Stimulated activated CD8-positive, alpha-beta memory T cell treated with anti-CD3 and anti-CD28 coated beads, Interleukin-4, amount 100 ng/mL, for 1 hour (primary cell): ENCODE measurements at places on chromosomes 7 and 10.

- peak; percentile 90 for DNase-seq
Measured at GRCh38 chr7:6008668-6009611, at the start of the genes AIMP2 and PMS2. TSS of gene AIMP2 (plus strand) at chr7:6009272. CDS start at chr7:6009364, 92 bp downstream. TSS of gene PMS2 (minus strand) at chr7:6009049. CDS start at chr7:6009019, 30 bp downstream.

GRCh38 chr7:43589728-43590127, 6.8 kb downstream of the STK17A start:
- DNase-seq = no peak

DNA sequence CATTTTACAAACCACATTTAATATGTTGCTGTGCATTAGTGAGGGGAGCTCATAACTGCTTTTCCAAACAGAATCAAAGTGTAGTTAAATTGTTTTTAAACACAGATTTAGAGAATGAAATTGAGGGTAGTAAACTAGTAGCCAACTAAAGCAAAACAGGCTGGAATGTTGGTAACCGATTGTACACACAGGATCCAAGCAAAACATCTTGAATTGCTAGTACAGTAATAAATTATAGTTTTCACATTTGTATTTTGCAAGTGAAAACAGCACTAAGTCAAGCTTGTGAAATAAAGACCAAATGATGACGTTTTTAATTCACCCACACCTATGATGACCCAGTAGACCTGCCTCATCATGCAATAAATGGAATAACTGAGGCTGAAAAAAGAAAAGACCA, 198.3 kb downstream of the HDAC9 start:
- no peak for DNase-seq

DNA sequence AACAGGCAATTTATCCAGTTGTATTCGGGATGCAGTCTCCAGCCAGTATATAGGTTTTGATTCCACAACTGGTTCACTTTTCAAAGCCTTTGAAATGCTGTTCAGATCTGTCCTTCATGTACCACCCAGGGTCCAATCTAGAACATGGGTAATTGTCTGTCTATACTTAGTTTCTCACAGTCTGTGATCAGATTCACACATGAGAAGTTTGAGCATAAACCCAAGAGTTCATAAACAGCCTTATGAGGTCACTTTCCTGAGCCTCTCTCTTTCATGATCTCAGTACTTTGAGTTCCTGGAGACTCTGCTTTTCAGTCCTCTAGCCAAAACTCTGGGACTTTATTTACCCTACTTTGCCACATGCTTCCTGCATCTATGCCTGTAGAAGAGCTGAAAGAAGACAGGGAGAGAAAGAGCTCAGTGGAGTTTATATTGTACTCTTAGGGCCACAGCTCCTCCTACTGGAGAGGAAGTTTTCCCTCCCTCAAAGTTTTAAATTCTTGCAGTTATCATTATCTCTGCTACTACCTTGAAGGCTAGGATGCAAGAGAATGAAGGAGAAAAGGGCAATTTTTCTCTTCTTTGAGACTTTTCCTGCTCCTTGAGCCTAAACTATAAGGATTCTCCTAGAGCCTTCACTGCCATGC, 172.0 kb downstream of the ZEB1 start:
- DNase-seq = no peak

GRCh38 chr10:90751107-90751997, 106.5 kb downstream of the HTR7 start:
- no peak for DNase-seq

GRCh38 chr10:1488970-1489548, 248.3 kb downstream of the ADARB2 start:
- no peak for DNase-seq

GRCh38 chr10:124170631-124171030, 77.2 kb upstream of the CHST15 start:
- no peak for DNase-seq

GRCh38 chr10:69866246-69866687, 64.6 kb downstream of the COL13A1 start:
- DNase-seq = no peak

GRCh38 chr7:3260401-3260715, 40.7 kb upstream of the SDK1 start:
- no peak for DNase-seq

GRCh38 chr10:92573091-92573797, 649 bp downstream of the IDE start:
- no peak for DNase-seq

GRCh38 chr7:35848725-35849124, 47.9 kb downstream of the SEPTIN7 start:
- no peak for DNase-seq

- no peak for DNase-seq
Measured at GRCh38 chr7:33185786-33186185, 56.4 kb downstream of the BBS9 start.

DNA sequence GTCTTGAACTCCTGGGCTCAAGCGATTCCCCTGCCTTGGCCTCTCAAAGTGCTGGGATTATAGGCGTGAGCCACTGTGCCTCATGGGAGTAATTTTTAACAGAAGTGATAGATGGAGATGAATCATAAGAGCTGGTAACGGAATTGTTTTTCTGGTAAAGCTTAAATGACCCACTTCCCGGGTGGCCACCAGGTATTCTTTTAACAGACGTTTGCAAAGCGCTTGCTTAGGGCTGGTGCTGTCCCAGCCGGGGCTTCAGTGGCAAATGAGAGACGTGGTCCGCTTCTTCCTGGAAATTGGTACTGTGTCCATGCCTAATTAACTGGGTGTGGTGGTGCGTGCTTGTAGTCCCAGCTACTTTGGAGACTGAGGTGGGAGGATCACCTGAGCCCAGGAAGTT, 23.5 kb downstream of the CAMK1D start:
- no peak for DNase-seq

DNA sequence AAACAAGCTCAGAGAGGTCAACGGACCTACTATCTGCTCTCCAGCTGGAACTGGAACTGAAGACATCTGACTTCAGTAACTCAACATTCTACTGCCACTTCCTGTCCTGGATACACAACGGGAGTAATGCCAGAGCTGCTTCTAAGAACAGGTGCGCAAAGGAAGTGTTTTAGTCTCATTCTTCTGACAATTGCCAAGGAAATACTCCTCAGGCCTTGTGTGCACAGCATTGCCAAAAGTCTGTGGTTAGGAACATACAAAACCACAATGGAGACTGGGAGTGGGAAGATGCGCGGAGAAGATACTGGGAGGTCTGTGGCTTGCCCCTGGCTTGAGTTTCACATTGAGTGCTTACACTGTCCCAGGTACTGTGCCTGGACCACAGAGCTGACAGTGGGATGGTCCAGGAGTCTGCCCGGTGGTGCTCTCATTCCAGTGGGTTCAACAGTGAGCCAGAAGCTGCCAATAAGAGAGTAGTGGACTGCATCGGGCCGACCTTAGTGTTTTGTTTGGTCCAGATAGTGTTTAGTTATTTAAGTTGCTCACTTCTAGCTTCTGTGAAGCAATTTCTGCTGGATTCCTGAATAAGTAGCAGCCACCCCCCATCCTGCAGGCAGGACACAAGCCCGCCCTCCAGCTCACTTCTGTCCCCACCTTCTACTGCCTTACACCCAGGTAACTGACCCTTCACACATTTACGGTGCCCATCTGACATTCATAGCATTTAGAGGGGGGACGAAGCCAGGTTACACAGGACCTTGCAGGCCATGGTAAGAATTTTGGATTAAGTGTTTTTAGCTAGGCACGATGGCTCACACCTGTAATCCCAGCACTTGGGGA, 10.3 kb downstream of the TBL2 start:
- no peak for DNase-seq

- no peak for DNase-seq
Measured at GRCh38 chr10:49350846-49351532, 44.9 kb downstream of the DRGX start.

GRCh38 chr7:148398844-148399365, 191.7 kb upstream of the C7orf33 start:
- DNase-seq = no peak

GRCh38 chr10:28859791-28860190, 182.5 kb downstream of the BAMBI start:
- DNase-seq = no peak

- no peak for DNase-seq
Measured at GRCh38 chr7:116938678-116939077, 14.6 kb upstream of the ST7 start.

DNA sequence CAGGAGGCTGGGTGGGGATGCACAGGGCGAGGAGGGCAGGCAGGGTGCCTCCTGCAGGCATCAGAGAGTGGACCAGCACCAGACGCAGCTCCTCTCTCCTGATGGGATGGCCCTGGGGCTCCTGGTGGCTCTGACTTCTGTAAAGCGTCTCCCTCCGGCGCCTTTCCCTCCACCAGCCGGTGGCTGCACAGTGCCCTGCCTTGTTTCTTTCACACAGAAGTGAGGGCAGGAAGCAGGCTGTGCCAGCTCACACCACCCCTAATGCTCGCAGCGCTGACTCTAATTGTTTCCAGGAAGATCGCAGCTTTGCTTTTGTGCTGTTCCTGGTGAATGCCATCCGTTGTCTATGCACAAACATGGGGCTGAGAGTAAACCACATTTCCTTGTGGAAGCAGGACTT, 152.3 kb upstream of the LANCL2 start:
- DNase-seq = no peak

DNA sequence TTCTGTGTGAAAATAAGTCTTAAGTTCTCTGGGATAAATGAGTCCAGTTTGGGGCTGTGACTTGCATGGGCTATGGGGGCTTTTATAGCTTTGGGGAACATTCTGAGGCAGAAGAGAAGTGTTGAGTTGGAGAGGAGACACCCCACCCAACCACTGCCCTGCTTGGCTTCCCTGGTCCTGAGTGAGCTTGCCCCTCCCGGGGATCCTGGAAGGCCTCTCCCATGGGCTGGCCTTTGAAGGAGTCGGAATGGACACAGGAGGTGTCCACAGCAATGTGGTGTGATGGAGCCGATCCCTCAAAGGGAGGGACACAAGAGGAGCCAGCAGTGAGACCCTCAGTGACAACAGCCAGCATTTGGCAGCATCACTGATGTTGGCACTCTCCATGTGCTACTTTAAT, 89.8 kb downstream of the GLRX3 start:
- DNase-seq = no peak

- DNase-seq = no peak
Measured at GRCh38 chr7:116607299-116607698, 64.7 kb upstream of the MET start.

GRCh38 chr7:130356876-130357611, 12.4 kb downstream of the CPA5 start:
- DNase-seq = no peak

DNA sequence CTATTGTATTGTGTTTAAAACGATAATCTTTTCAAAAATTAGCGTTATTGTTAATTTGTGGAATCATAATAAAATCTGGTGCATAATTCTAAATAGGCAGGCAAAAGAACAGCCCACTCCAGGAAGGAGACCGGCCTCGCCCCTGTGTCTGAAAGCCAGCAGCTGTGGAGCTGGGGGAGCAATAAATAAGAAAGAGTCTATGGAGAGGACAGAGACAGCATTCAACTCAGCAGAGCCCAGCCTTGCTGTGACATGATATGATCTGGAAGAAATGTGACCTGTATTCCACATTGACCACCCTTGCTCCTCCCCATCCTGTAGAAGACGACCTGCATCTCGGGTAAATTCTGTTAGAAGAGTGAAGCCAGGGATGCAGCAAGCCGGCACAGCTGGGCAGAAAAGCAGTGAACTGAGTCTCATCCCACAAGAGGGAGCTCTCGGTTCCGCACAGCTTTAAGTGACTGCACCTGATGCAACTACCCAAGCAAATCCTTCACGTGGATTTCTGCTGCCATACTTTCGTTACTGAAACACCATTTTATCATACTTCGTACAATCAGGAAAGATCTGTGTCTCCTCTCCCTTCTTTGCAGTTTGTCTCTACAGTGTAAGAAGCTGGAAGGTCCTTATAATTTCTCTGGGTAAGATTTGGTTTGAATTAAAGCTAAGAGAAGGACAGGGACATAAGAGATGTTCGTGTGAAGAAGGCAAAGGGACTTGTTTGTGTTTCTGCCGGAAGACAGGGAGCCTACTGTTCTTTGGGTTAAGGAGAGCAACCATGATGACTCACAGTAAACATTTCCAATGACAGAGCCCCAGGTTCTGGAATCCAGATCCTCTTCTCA, 427.1 kb downstream of the GPAM start:
- no peak for DNase-seq

GRCh38 chr7:73869011-73869798, 8.2 kb downstream of the TMEM270 start:
- DNase-seq = no peak

GRCh38 chr7:119708891-119709290, 564.1 kb upstream of the KCND2 start:
- no peak for DNase-seq

DNA sequence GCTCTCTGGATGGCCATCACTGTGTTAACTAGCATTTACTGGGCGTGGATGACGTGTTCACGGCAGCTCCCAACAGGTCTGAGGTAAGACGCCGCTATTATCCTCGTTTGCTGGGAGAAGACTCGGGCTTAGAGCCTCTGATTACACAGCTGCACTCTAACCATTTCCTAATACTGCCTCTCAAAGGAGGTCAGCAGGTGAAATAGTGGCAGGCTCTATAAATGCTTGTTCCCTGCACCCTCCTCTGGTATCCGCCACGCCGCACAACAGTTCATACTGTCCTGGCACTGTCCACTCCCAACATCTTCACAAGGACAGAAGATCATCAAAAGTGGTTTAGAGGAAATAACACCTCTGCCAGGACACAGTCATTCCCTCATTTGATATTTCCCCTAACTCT, 28.3 kb downstream of the HIPK2 start:
- DNase-seq = no peak

GRCh38 chr7:132103718-132104117, 472.6 kb downstream of the PLXNA4 start:
- no peak for DNase-seq

DNA sequence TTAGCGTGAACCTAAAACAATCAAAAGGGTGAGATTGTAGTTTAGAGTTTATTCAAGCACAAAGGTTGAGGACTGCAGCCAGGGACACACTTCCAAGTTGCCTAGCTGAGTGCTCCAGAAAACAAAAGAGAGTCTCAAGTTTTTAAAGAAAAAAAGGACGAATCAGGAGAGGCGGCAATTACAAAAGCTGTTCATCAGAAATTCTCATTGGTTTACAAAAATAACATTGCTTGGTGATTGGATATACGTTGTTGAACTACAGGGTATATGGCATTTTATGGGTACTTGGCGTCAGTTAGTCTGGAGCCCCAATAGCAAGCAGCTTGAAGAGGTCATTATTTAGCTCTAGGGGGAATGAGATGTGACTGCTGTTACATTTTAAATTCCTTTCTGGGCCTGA, 11.5 kb downstream of the ZNF438 start:
- no peak for DNase-seq

GRCh38 chr10:20879136-20879535, 18.0 kb downstream of the NEBL start:
- no peak for DNase-seq

GRCh38 chr7:20141666-20142065, 75.5 kb downstream of the MACC1 start:
- DNase-seq = no peak

- DNase-seq = no peak
Measured at GRCh38 chr7:71752171-71752935, 620.4 kb downstream of the GALNT17 start.

DNA sequence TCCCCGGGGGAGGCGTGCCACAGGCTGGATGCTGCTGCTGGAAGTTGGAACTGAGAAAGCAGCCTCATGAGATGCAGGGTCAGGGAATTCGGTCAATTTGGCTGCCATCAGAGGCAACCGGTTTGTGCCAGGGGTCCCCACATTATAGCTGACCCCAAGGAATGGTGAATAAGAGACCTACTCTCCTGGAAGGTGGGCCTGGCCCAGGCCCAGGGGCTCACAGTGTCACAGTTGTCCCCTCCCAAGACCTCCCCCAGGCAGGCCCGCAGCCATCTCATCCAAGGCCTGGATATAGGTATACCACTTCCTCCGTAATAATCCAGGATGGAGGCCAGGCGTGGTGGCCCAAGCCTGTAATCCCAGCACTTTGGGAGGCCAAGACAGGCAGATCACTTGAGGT, 114.6 kb downstream of the NPTX2 start:
- no peak for DNase-seq
